Neural crest cell (in vitro differentiated cells): ENCODE measurements at places on chromosomes 2 and 18. TPM values are rescaled to one million over a fixed set of nuclear protein-coding genes. Genes with fewer than 3 reads are reported as not detected.

Gene CHN1
- 58.7 and 61.0 TPM in 2 replicates for total RNA-seq

Gene LBH
- 16.1 and 16.7 TPM in 2 replicates for total RNA-seq

Gene REG1B
- not detected in 2 replicates for total RNA-seq

Gene TBR1
- 0.05 and 0.09 TPM in 2 replicates for total RNA-seq

Gene ANKRD23
- 9.3 and 11.4 TPM in 2 replicates for total RNA-seq

Gene HOXD13
- not detected in 2 replicates for total RNA-seq

Gene GRP
- not detected in 2 replicates for total RNA-seq

Gene LDLRAD4
- total RNA-seq: 1.4 and 1.7 TPM in 2 replicates

Gene UNC80
- total RNA-seq: 2.5 and 2.8 TPM in 2 replicates

Gene SOCS6
- total RNA-seq: 26.8 and 28.9 TPM in 2 replicates

Gene ABCG5
- not detected in 2 replicates for total RNA-seq

Gene MBD5
- total RNA-seq: 40.8 and 51.1 TPM in 2 replicates

Gene TLX2
- total RNA-seq: not detected in 2 replicates

Gene SATB2
- total RNA-seq: 9.2 and 10.1 TPM in 2 replicates

Gene UGT1A10
- total RNA-seq: not detected in 2 replicates

Gene CFAP53
- 0.54 and 0.84 TPM in 2 replicates for total RNA-seq

Gene PDE11A
- total RNA-seq: 0.23 and 0.28 TPM in 2 replicates

Gene CLEC4F
- not detected in 2 replicates for total RNA-seq

Gene EFEMP1
- total RNA-seq: 3.8 and 4.1 TPM in 2 replicates

Gene ARHGAP28
- total RNA-seq: 20.2 and 22.5 TPM in 2 replicates

Gene PSMA8
- total RNA-seq: not detected in 2 replicates

Gene FAM136A
- 76.9 and 79.1 TPM in 2 replicates for total RNA-seq

Gene COLEC11
- total RNA-seq: not detected in 2 replicates

Gene MARCO
- total RNA-seq: 0.54 TPM in 1 of 2 replicates, not detected in the other

Gene DLX1
- total RNA-seq: 48.9 and 51.5 TPM in 2 replicates

Gene SERPINB4
- not detected in 2 replicates for total RNA-seq

Gene NAT8
- not detected in 2 replicates for total RNA-seq

Gene CDH20
- 0.36 and 0.63 TPM in 2 replicates for total RNA-seq

Gene KHK
- 10.0 and 10.6 TPM in 2 replicates for total RNA-seq

Gene TM4SF20
- not detected in 2 replicates for total RNA-seq

Gene MIB1
- 90.9 and 93.5 TPM in 2 replicates for total RNA-seq

Gene MERTK
- total RNA-seq: 3.3 and 4.4 TPM in 2 replicates

Gene PPM1B
- 37.4 and 42.3 TPM in 2 replicates for total RNA-seq

Gene NYAP2
- total RNA-seq: 0.35 and 0.36 TPM in 2 replicates

Gene CAPN14
- total RNA-seq: 0.36 and 0.47 TPM in 2 replicates

Gene TMEM17
- 3.1 and 4.0 TPM in 2 replicates for total RNA-seq

Gene SCYGR5
- not detected in 2 replicates for total RNA-seq

Gene CCBE1
- total RNA-seq: 0.18 and 0.33 TPM in 2 replicates

Gene MROH2A
- not detected in 2 replicates for total RNA-seq

Gene HOXD12
- not detected in 2 replicates for total RNA-seq

Gene RESP18
- total RNA-seq: not detected in 2 replicates

Gene MYOM1
- total RNA-seq: 0.89 and 1.4 TPM in 2 replicates

Gene SPP2
- not detected in 2 replicates for total RNA-seq

Gene FTCDNL1
- total RNA-seq: 1.5 and 1.6 TPM in 2 replicates

Gene AQP12A
- total RNA-seq: not detected in 2 replicates

Gene NDC80
- total RNA-seq: 49.5 and 52.1 TPM in 2 replicates

Gene GREB1L
- total RNA-seq: 74.8 and 80.5 TPM in 2 replicates

Gene ASIC4
- total RNA-seq: 1.0 and 1.5 TPM in 2 replicates

Gene REG3A
- total RNA-seq: not detected in 2 replicates

Gene CNOT11
- total RNA-seq: 48.2 and 50.4 TPM in 2 replicates

Gene IL1F10
- total RNA-seq: not detected in 2 replicates
